ENCODE measurements at places on chromosomes 2 and 18.

DNA sequence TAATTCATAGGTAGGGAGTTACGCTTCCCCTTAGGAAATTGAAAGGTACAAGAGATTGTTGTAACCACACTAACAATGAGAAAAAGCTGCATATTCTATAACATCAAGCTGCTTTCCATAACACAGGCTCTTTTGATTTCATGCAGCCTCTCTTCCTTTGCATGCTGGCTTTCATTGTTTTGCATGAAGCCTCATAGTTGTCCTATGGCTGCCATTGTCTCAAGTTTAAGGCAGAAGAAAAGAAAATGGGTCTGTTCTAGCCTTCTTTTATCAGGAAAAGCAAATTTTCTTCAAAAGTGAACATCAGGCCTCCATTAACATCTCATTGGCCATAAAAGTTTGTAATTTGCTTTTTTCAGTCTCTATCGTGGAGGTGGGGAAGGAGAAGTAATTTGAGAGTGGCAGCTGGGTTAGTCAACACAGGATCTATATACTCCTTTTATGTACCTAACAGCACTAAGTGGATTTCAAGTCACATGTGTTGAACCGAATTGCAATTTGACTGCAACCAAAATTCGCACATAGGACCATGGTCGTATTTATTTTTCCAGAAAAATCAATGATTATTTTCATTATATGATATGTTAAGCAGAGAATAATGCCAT lies 248.5 kb upstream of the RND3 start:
- DNase-seq: no peak

GRCh38 chr2:154228566-154229280 lies 357.0 kb downstream of the GALNT13 start:
- no peak for DNase-seq

- DNase-seq: no peak
Measured at GRCh38 chr2:37773371-37774130, 102.1 kb upstream of the CDC42EP3 start.

- DNase-seq: no peak
Measured at GRCh38 chr2:190272457-190272842, 47.2 kb downstream of the HIBCH start.

DNA sequence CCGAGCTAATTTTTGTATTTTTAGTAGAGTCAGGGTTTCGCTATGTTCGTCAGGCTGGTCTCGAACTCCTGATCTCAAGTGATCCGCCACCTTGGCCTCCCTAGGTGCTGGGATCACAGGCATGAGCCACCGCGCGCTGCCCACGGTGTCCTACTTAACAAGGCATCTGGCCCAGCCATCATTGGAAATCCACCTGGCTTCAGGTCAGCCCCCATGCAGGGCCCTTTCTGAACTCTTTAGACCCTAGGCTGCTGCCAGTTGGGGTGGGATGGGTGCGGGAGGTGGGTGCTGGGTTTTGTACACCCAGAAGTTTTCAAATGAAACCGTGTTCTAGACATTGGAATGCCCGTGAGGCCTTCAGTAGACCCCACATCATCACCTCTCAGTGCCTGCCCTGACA lies 26.6 kb upstream of the NT5DC4 start:
- no peak for DNase-seq

DNA sequence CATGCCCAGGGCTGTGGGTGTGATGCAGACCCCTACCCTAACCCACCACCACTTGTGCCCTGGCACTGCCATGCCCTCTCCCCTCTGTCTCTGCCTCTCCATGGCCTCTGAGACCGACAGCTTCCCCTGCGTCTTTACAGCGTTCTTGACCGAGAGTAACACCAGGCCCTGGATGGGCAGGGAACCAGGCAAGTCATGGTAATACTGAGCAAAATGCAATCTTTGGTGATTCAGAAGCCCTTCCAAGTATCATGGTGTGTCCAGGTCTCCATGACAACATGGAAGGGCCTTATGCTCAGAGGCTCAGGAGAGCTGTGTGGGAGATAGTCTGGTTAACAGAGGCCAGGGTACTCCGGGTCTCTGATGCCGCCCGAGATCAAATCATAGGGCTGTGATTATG lies 176.1 kb downstream of the KLHL29 start:
- no peak for DNase-seq

DNA sequence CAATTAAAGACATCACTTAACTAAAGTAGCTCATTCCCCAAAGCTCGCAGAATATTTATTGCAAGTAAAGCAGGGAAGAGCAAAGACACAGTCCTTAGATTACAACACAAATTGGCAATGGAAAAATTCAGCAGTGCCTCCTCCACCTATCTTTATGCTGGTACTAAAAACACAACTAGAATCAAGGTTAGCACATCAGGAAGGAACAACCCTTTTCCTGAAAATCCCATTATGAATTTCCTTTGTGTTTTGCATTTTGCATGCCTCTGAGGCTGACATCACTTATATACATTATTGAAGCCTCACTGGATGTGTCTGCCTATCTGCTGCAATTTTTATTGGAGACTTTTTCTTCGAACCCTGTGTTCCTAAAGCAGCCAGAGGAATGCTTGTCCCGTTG lies 193.8 kb upstream of the STK17B start:
- DNase-seq: no peak

DNA sequence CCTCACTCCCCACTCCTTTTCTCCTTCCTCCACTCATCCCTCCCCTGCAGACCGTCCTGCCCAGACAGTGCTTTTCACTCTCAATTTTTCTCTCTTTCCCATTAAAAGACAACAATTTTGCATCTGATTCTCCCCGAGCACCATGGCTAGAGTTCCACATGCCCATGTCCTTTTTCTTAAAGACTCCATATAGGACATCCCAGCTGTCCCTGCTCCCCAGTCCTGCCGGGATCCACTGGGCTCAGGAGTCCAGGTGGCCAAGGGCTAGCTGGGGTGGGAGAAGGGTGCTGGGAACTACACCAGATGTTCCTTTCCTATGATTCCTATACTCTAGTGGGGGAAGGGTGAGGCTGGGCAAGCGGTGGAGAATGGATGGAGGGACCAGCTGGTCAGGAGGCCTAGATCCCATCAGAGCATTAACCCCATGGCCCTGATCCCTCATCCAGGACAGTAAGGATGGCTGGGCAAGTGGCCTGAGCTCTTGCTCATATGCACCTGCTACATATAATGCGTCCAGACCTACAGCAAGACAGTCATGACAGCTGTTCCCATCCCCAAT lies 52.8 kb upstream of the RMDN2 start:
- no peak for DNase-seq

- no peak for DNase-seq
Measured at GRCh38 chr2:1088192-1088860, 137.7 kb downstream of the SNTG2 start.

GRCh38 chr2:205670292-205670691 lies 12.0 kb upstream of the NRP2 start:
- DNase-seq: no peak

- DNase-seq: no peak
Measured at GRCh38 chr2:217228732-217229131, 368.9 kb upstream of the TNP1 start.

- DNase-seq: peak; percentile 29
Measured at GRCh38 chr18:73842795-73843394, 304.7 kb downstream of the FBXO15 start.

DNA sequence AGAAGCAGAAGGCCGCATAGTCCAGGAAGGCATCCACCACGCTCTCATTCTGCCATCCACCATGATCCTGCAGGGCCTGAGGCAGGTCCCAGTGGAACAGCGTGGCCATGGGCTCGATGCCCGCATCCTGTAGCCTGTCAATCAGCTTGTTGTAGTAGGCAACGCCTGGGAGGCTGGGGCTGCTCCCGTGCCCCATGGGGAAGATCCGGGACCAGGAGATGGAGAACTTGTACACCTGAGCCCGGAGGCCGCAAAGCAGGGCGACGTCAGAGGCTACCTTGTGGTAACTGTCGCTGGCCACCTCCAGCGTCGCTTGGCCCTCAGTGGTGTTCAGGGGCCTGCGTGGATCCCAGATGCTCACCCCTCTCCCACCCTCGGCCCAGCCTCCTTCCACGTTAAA lies 19.5 kb downstream of the LCT start:
- no peak for DNase-seq

- no peak for DNase-seq
Measured at GRCh38 chr2:183244300-183244844, 120.1 kb downstream of the NUP35 start.

DNA sequence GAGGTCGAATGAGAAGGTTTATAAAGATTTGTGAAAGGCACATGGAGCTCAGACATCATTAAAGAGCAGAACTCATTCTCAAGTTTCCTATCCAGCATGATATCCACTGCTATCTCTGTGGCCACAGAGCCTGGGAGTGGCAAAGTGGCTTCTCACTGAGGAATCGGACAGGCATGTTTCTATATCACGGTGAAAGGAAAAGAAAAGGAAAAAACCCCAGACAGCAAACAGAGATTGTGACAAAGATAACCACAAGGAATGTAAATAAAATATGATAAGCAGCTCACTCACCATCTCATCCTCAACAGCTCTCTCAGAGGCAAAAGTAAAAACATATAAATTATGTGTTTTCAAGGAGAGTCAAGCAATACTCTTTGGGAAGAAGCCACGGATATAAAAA lies 2.5 kb downstream of the PID1 start:
- no peak for DNase-seq

- DNase-seq: no peak
Measured at GRCh38 chr2:225814554-225814953, 415.0 kb downstream of the NYAP2 start.

DNA sequence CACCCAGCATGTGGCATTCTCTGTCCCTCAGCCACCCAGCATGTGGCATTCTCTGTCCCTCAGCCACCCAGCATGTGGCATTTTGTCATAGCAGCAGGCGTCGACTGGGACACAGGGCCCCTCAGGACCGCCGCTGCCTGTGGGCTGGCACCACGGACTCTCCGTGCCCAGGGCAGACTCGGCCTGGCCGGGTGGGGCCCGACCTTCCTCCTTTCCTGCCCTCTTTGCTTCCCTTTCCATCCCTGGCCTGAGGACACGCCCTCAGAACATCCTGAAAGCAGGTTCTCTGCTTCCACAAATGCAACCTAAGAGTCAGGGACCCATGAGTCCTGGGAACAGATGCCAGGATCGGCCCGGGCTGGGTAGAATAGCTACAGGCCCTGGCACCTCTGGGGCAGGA lies 291.4 kb upstream of the SALL3 start:
- no peak for DNase-seq

- no peak for DNase-seq
Measured at GRCh38 chr2:207265869-207266268, 100.1 kb upstream of the KLF7 start.

DNA sequence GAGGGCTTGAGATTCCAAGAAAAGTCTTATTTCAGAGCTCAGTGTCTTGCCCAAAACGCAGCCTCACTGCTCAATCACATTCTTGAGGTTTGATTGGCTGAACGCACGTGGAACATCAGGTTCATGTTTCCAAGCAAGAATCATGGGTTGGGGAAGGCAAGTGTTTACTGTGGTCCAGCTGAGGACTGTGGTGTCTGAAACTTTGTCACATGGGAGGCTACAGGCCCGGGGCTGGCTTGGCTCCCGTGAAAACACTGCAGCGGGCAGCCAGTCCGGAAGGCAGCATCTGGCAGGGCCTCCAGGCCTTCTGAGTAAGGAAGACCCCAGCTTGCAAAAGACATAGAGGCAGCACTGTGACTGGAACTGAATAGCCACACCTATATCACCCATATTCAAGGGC lies 84.7 kb downstream of the POLR1A start:
- DNase-seq: no peak

- DNase-seq: no peak
Measured at GRCh38 chr2:53075760-53076159, 691.8 kb upstream of the CHAC2 start.

DNA sequence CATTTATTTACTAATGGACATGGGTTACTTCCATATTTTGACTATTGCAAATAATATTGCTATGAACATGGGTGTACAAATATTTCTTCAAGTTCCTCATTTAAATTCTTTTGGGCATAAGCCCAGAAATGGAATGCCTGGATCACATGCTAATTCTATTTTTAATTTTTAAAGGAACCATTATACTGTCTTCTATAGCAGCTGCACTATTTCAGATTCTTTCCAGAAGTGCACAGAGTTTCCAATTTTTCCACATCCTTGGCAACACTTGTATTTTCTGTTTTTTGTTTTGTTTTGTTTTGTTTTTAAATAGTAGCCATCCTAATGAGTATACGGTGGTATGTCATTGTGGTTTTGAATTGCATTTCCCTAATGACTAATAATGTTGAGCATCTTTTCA lies 8.5 kb upstream of the RALBP1 start:
- no peak for DNase-seq

DNA sequence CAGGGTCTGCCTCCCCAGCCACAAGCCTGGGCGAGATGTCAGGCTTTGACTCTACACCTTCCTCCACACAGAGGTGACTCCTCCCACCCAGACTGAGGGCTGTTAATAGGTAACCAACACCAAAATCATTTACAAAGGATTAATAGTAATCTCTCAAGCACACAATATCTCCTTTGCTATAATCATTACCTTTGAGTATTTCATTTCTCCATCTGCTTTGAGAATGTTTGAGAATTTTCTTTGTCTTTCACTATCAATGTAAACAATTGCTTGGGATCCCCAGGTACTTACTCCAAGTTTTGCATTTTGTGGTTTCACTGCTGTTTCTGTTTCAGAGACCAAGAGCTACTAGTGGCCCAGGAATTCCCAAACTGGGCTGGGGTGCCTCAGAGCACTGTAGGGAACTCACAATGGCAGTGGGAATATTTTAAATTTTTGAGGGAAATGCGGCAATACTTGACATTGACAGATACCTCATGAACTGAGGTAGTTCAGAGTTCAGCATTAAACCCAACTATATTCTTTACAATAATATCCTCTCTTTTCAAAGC lies 166.4 kb upstream of the MGAT5 start:
- DNase-seq: no peak

- DNase-seq: no peak
Measured at GRCh38 chr2:53252115-53252514, 515.5 kb upstream of the CHAC2 start.

DNA sequence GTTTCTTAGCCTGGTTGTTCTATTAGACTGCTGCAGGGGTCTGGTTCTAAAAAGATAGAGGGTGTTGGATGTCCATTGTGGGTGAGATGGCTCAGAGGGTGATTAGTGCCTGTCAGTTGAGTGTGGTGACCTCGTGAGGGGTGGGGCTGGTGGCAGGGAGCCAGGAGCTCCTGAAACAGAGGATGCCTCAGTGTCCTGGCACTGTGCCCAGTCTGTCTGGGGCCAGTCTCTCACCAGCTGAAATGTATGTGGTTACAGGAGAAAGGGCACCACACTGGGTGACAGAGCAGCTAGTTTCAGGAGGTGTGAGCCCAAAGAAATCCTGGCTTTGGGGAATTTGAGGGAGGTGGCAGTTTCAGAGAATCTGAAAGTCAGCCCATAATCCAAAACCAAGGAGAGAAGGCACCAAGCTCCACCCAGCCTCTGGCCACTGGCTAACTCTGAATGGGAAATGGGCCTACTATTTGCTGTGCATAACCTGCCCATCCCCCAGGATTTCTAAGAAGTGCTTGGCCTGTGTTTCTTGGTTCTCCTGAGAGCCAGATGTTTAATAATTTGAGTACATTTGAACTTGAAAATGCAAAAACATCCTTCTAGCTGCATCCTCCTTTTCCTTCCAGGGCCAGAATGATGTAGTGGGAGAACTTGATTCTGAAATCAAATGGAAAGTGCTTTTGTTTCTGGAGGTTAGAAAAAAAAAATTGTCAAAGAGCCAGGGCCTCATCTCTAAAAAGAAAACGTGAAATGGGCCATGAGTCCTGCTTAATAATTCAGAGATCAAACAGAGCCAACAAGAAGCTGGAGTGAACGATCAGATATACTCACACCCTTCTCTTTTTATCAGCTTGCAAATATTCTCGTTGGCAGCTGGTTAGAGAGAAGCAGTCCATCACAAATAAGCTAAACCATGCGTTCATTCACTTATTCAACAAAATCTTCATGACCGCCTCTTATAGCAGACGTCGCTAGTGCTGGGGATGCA lies 92.3 kb downstream of the B3GNT2 start:
- DNase-seq: peak; percentile 64

GRCh38 chr2:233081232-233081730 lies 21.1 kb downstream of the INPP5D start:
- peak; percentile 64 for DNase-seq
